ENCODE measurements at places on chromosomes 1 and 21.

DNA sequence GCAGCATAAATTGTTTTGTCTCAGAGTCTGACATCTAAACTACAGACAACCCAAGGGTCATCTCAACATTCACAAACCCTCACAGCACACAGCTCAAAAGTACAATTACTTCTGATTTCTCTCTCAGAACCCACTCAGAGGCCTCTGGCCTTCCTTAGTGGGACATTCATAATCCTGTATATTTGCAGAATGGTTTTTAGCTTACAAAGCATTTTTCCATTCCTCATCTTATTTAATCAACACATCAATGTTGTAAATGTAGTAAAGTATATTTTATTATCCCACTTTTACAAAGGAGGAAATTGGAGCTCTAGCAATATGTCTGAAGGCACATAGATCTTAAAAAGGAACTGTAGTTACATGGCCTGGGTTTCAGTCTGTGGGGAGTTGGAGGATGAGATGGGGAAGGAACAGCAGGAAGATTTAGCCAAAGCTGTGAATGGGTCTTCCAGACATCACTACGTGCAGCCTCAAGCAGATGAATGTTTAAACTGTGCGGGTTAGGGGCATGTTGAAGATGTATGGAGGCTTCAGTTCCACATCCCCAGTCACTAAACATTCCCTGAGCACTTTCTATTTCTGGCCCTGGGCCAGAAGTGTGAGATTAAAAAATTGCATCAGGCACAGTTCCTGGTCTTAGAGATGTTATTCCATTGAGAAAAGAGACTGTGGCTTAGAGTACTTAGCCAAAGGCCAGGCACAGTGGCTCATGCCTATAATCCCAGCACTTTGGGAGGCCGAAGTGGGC is 13.3 kb downstream of the AKNAD1 start:
- DNase-seq: no peak

- no peak for DNase-seq
These were observed 99.5 kb upstream of the BACE2 start for GRCh38 chr21:41068496-41068895.

GRCh38 chr1:245493029-245493428 is 338.2 kb downstream of the KIF26B start:
- DNase-seq: no peak

DNA sequence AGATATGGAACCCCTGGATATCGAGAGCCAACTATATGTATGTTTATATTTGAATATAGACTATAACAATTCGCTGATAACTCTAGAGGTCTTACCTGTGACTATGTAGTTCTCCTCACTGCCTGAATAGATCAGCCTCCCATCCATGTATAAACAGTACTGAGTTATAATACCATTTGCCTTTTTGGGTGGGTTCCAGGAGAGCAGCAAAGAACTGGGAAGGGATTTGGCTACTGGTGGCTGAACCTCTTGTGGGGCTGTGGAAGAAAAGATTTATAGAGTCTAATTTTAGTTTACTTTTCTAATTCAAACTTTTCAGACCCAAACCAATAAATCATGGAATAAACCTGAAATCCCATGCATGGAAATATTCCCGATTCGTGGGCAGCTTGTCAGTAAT is 376.9 kb downstream of the USH2A start:
- no peak for DNase-seq

GRCh38 chr21:24123785-24124184 is 1483.5 kb downstream of the MRPL39 start:
- DNase-seq: no peak

DNA sequence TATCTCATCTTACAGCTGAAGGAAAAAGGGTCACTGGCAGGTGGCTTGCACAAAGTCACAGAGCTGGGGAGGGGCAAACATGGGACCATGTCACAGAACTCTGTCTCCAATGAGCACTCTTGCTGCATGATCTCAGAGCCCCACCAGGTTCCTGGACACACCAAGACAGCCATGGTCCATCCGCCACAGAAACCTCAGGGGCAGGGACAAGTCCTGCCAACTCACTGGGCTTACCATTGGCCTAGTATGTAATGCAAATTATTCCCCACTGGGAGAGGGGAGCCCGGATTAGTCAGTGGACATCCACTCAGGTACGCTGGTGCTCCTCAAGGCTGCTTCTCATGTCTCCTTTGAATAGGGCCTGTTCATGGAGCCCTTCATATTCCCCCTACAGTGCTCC is 14.2 kb downstream of the S100A7A start:
- no peak for DNase-seq

DNA sequence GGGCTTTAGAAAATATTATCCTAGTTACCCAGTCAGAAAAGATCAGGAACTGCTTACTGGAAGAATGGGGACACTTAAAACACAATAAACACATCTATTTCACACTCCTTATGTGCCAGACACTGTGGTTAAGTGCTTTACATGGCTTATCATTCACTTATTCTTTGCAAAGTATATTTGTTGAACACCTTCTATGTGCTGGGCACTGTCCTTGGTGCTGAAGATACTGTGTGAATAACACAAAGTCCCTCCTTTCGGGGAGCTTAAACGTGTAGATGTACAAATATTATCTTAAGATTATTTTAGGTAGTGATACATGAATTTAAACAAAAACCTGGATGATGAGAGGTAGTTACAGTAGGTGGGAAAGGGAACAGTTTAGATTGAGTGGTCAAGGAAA is 169.3 kb downstream of the ST6GALNAC5 start:
- DNase-seq: no peak

- DNase-seq: no peak
These were observed 51.1 kb upstream of the IL12RB2 start for GRCh38 chr1:67256291-67257172.

DNA sequence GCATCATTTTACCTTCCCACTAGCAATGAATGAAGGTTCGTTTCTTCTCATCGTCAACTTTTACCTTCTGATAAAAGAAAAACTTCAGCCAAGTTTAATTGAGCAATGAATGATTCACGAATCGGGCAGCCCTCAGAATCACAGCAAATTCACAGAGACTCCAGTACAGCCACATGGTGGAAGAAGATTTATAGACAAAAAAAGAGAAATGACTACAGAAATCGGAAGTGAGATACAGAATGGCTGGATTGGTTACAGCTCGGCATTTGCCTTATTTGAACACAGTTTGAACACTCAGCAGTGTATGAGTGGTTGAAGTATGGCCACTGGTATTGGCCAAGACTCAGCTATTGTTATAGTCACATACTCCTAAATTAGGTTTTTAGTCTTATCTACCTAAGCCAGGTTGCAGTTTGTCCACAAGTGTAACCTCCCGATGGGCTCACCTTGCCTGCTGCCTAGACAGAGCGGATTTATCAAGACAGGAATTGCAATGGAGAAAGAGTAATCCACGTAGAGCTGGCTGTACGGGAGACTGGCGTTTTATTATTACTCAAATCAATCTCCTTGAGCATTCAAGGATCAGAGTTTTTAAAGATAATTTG is 15.3 kb downstream of the AK4 start:
- DNase-seq: no peak

GRCh38 chr1:116203181-116203723 is 92.1 kb downstream of the MAB21L3 start:
- no peak for DNase-seq

DNA sequence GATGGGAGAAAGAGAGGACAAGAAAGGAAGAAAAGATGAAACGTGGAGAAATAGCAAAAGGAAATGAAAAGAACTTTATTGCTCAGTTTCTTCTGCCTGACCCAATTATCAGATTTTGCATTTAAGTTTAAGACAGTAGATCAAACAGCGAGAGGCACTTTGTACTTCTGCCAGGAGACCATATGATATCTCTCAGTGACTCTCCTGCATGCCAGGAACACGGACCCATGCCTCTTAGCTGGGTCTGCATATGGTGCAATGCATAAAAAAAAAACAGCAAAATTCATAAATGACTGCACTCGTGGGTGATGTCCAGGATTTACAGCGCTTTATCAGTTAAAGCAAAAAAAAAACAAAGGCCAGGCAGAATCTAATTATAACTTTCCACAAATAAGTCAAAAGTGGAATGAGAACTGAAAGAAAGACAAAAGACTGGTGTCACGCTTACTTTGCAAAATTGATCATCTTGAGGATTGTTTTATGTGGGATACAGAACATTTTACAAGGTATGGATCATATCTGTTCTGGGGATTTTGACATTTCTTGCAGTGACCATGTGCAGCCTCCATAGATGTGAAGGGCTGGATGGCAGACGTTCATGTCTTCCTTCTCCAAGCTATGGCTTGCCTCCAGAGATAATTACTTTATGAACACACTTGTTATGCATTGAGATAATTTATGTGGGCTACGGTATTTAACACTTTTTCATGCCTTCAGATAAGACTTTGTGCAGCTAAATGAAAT is 79.5 kb downstream of the RUNX1 start:
- DNase-seq: no peak

Measured in substantia nigra (tissue), 51 donors.